ENCODE measurements at places on chromosomes 5 and 9.

- DNase-seq: no peak
These were observed 217.4 kb upstream of the ADAMTSL1 start for GRCh38 chr9:18256568-18256967.

- DNase-seq: no peak
These were observed 53.7 kb downstream of the TMOD1 start for GRCh38 chr9:97555164-97555563.

DNA sequence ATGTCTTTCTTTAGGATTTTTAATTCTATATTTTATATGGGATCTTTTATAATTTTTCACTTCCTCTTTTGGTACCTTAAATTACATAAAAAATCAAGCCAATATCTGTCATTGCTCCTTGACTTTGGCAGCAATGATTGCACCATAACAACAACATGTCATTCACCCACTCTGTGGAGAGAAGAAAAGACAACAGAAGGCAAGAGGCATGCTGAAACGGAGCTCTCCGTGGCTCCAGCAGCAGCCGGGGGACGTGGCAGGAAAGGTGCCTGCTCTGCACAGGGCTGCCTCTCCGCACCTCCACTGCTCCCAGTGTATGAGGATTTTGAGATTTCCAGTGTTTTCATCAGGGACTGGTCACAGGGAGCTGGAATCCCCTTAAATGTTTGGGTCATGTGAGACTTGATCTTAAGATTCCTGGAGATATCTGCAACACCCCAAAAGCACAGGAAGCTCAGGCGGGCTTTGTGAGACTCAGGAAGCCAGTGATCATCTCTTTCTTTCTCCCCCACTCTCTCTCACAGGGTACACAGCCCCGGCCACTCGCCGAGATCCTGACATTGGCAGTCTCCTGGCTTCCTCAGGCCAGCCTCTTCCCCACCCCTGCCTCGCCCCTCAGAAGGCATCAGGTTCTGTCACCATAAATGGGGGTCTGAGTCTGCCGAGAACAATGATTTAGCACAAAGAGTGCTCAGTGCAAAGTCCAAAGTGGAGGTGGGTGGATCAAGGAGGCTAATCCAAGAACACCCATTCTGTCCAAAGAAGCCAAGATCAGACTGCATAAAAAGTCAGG, 74.6 kb downstream of the ACTL7B start:
- no peak for DNase-seq

DNA sequence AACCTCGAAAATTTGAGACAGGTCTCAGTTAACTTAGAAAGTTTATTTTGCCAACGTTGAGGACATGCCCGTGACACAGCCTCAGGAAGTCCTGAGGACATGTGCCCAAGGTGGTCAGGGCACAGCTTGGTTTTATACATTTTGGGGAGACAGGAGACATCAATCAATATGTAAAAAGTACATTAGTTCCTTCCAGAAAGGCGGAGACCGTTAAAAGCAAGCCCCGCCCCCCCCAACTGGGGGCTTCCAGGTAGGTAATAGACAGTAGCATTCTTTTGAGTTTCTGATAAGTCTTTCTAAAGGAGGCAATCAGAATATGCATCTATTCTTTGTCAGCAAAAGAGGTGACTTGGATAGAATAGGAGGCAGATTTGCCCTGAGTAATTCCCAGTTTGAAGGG, 599 bp upstream of the MOCS2 start:
- no peak for DNase-seq

GRCh38 chr5:128409166-128409800, 128.8 kb downstream of the FBN2 start:
- DNase-seq: no peak

- no peak for DNase-seq
These were observed 14.1 kb downstream of the HSPB3 start for GRCh38 chr5:54469622-54470021.

GRCh38 chr5:162473041-162473714, 405.6 kb downstream of the GABRG2 start:
- DNase-seq: no peak
